ENCODE measurements at places on chromosomes 12 and 14. TPM values are rescaled to one million over a fixed set of nuclear protein-coding genes. Genes with fewer than 3 reads are reported as not detected.

The RNASE7 gene
- not detected for total RNA-seq

The FAM161B gene
- 0.32 TPM for total RNA-seq

The CKAP4 gene
- total RNA-seq = 80.7 TPM

The TAS2R46 gene
- 0.48 TPM for total RNA-seq

The NT5DC3 gene
- 14.8 TPM for total RNA-seq

The SERPINA12 gene
- total RNA-seq = not detected

The PLEKHH1 gene
- 33.3 TPM for total RNA-seq

The TSHR gene
- not detected for total RNA-seq

The SMCO2 gene
- total RNA-seq = 0.80 TPM

The NPAS3 gene
- 0.60 TPM for total RNA-seq

The KRT85 gene
- total RNA-seq = not detected

The DIO2 gene
- total RNA-seq = 0.23 TPM

DNA sequence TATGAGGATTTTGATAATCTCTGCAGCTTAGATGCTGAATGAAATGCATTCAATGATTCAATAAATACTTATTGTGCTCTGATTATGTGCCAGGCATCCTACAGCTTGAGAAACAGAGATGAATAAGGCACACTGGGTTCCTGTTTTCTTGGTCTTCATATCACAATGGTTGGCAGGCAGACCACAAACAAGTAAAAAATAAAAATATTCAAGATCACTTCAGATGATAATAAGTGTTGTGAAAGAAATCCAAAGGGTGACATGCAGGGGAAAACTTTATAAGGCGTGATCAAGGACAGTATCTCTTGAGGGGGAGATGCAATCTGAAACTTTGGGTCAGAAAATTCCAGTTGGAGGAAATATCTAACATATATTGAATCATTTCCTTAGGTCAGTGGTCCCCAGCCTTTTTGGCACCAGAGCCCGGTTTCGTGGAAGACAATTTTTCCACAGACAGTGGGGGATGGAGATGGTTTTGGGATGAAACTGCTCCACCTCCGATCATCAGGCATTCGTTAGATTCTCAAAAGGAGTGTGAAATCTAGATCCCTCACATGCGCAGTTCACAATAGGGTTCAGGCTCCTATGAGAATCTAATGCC is 73.7 kb upstream of the RAP1B start:
- H3K27ac ChIP-seq = no peak overlapping the region
- no peaks in the 10 kb centered on the region for H3K27me3 ChIP-seq
- no peak for DNase-seq
- no peaks in the 10 kb centered on the region for H3K4me1 ChIP-seq
- no peak overlapping the region for H3K4me3 ChIP-seq

DNA sequence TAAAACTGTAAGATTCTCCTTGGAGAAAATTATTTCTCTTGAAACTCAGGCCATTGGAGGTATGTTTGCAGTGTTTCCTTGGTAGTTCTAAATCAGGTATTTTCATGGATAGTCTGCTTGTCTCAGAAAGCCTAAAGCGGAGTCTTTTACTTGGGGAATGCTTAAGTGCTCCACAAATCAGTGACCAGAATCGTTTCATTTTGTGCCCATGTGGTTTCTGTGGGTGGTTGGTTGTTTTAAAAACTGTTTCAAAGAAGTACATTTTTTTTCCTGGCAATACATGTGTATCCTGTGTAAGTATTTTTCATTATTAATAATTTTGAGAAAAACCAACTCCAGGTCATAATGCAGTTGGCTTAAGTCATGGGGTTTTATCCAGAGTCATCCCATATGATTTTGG is 33.6 kb downstream of the CCDC91 start:
- no peaks in the 10 kb centered on the region for H3K36me3 ChIP-seq
- no peak overlapping the region for H3K4me3 ChIP-seq
- DNase-seq = no peak
- H3K27me3 ChIP-seq = no peaks in the 10 kb centered on the region

DNA sequence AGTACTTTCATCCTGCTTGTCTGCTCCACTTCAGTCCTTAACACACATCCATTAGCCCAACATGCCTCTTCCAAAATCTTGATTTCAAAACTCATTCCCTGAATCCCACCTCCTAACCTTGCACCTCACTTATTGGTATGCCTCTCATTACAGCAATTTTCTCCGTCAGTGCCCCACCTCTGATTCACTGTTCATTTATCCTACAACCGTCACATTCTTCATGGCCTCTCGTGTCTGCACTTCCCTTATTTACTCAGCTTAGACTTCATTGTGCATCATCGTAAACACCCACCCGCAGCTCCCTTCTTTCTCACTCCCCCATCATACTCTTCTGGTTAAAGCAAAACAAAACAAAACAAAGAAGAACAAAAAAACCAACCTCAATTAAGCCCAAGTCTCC is 160.6 kb upstream of the HMGA2 start:
- H3K27me3 ChIP-seq = no peaks in the 10 kb centered on the region
- H3K36me3 ChIP-seq = no peaks in the 10 kb centered on the region
- H3K4me3 ChIP-seq = no peak overlapping the region
- no peaks in the 10 kb centered on the region for H3K4me1 ChIP-seq
- H3K27ac ChIP-seq = no peak overlapping the region

DNA sequence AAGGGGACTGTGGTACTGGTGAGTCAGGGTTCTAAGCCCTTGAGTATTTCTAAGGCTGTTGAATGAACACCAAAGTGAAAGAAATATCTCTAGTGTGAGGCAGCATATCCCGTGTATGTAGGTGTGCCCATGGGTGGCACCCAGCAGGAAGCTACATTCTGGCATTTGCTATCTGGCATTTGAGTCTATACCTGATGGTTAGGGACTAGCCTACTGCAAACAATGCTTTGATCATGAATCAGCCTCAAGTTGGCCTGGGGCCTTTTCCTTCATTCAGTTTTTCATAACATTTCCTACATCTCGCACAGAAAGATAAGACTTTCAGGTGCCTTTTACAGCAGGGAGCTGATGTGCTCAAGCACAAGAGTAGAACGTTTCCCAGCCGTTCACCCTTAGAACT is 85.7 kb upstream of the E2F7 start:
- no peak for DNase-seq
- H3K36me3 ChIP-seq = no peaks in the 10 kb centered on the region
- H3K4me3 ChIP-seq = no peak overlapping the region
- no peak overlapping the region for H3K27ac ChIP-seq
- H3K4me1 ChIP-seq = no peaks in the 10 kb centered on the region
- peaks cover 2% of the 10 kb centered on the region for H3K27me3 ChIP-seq

DNA sequence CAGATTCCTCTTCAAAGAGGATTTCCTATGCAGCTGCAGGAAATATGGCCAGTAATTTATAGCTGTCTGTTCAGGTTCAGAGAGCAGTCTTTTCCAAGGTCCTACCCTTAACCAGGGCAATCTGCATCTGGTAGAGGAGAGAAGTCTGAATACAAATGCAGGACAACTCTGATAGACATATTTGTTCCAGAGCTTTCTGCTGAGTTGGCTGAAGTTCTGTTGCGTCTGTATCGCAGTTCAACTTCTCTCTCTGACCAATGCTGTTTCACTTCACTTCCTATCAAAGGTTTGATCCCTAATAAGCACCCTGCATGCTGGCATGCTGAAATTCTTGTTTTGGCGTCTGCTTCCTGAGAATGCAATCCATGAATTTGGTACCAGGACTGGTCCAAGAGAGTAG is 14.0 kb upstream of the CCDC91 start:
- H3K36me3 ChIP-seq = no peaks in the 10 kb centered on the region
- DNase-seq = no peak
- no peaks in the 10 kb centered on the region for H3K4me1 ChIP-seq
- H3K4me3 ChIP-seq = no peak overlapping the region
- no peaks in the 10 kb centered on the region for H3K27me3 ChIP-seq

DNA sequence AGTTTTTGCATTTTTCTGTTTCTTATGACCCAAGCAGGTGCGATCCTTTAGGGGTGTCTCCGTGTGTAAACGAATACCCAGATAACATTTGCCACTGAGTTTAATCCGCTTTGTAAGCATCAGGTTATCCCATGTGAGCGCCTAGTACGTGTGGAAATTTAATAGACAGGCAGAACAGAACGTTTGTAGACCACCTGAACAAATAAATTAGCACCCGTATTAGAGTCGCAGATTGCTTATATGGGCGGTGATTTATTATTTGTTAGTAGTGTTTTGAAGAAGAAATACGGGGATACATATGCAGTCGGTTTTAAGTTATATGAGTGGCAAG is 325 bp downstream of the C12orf60 start:
- peak overlapping the region; percentile 98 for H3K4me3 ChIP-seq
- peak overlapping the region; percentile 35 for H3K27ac ChIP-seq
- H3K27me3 ChIP-seq = no peaks in the 10 kb centered on the region
- H3K4me1 ChIP-seq = no peaks in the 10 kb centered on the region

- H3K27ac ChIP-seq = no peak overlapping the region
- DNase-seq = no peak
- H3K4me3 ChIP-seq = no peak overlapping the region
- H3K36me3 ChIP-seq = no peaks in the 10 kb centered on the region
- H3K4me1 ChIP-seq = no peaks in the 10 kb centered on the region
- H3K27me3 ChIP-seq = no peaks in the 10 kb centered on the region
Observed at GRCh38 chr12:13603953-13604352, 377.4 kb downstream of the GRIN2B start.

GRCh38 chr12:92175961-92176360 is 30.3 kb upstream of the BTG1 start:
- H3K36me3 ChIP-seq = no peaks in the 10 kb centered on the region
- H3K27ac ChIP-seq = no peak overlapping the region
- no peak for DNase-seq

GRCh38 chr12:109482894-109483293 is 5.5 kb downstream of the UBE3B start:
- H3K4me1 ChIP-seq = no peaks in the 10 kb centered on the region
- DNase-seq = no peak
- H3K36me3 ChIP-seq = peaks cover 18% of the 10 kb centered on the region
- no peaks in the 10 kb centered on the region for H3K27me3 ChIP-seq
- no peak overlapping the region for H3K27ac ChIP-seq
- no peak overlapping the region for H3K4me3 ChIP-seq

DNA sequence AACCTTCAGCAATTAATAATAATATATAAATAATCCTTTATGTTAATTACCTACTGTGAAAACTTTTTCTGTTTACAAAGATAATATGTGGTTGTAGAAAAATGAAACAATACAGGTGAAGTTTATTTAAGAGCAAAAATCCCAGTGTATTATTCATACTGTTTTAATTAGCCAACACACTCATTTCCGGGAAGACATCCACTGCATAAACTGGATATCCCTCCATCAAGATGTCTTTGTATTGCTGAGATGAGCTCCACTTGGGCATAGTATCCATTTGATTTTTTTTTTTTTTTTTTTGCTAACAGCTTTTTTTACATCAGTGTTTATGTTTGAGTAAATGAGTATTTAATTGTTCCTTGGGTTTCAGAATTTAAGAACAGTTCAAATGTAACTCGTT is 13.7 kb upstream of the DERA start:
- peaks cover 63% of the 10 kb centered on the region for H3K36me3 ChIP-seq
- H3K27ac ChIP-seq = no peak overlapping the region
- H3K4me3 ChIP-seq = no peak overlapping the region
- H3K27me3 ChIP-seq = no peaks in the 10 kb centered on the region
- no peaks in the 10 kb centered on the region for H3K4me1 ChIP-seq

DNA sequence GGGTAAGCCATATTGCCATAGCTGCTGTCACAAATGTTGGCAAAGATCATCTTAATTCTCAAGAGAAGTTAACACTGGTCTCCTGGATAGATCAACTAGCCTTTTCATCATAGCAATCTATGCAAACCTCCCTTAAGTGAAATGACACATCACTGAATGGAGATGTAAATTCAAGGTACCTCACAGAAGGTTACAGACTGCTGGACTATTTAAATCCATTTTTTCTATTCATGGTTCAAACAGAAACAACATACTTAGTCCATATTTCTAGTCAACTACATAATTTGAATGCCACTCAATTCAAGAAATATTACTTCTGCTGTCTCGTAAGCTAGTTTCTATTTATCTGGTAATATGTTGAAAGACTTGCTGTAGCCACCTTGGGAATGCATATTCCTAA is 748.3 kb downstream of the C12orf50 start:
- H3K4me1 ChIP-seq = no peaks in the 10 kb centered on the region
- no peak overlapping the region for H3K4me3 ChIP-seq
- DNase-seq = no peak
- no peaks in the 10 kb centered on the region for H3K27me3 ChIP-seq

DNA sequence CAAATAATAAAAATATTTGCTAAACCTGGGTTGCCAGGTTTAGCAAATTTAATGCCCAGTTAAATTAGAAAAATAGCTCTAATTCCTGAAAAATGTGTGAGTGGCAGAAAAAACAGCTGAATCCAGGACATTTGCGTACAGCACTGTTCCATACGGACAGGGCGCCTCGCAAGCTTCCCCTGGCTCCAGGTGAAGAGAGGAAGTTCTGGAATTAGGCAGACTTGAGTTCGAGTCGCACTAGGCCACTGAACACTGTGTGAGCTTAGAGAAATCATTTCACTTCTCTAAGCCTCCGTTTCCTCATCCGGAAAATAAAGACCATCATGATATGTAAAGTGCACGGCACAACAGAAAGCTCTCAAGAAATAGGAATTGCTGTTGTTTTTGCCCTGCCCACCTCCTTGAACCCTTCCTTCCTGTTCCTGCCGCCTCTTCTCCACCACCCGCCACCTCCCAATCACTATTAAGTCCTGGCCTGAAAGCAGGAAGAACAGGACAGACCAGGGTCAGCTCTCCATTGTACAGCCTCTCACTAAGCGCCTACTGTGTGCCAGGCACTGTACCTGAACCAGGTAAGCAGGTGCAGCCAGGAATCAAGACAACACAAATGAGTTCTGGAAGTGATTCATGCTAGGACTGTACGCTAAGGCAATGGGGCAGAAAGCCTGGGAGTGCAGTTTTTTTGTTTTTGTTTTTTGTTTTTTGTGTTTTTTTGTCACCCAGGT is 763 bp upstream of the PHETA1 start:
- peaks cover 13% of the 10 kb centered on the region for H3K27me3 ChIP-seq
- no peak for DNase-seq
- H3K4me1 ChIP-seq = peaks cover 2% of the 10 kb centered on the region
- peak overlapping the region; percentile 80 for H3K4me3 ChIP-seq

GRCh38 chr12:26401874-26402273 is 206.5 kb downstream of the SSPN start:
- H3K36me3 ChIP-seq = no peaks in the 10 kb centered on the region
- H3K4me1 ChIP-seq = no peaks in the 10 kb centered on the region
- no peaks in the 10 kb centered on the region for H3K27me3 ChIP-seq
- no peak overlapping the region for H3K4me3 ChIP-seq

- H3K36me3 ChIP-seq = no peaks in the 10 kb centered on the region
- H3K27ac ChIP-seq = no peak overlapping the region
- DNase-seq = no peak
- no peaks in the 10 kb centered on the region for H3K27me3 ChIP-seq
- H3K4me3 ChIP-seq = no peak overlapping the region
- H3K4me1 ChIP-seq = no peaks in the 10 kb centered on the region
Observed at GRCh38 chr14:80653956-80654355, 287.6 kb downstream of the CEP128 start.

DNA sequence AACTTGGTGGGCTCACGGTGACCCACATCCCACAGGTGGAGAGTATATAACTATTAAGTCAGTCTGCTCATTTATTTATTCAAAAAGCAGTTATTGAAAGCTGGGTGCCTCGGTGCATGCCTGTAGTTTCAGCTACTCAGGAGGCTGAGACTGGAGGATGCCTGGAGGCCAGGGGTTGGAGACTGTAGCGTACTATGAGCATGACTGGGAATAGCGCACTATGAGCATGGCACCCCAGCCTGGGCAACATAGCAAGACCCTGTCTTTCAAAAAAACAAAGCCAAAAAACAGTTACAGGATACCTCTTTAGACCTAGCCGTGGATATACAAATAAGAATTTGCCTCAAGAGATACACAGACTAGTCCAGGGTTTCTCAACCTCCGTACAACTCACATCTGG is 139.8 kb downstream of the ZFP36L1 start:
- no peak overlapping the region for H3K27ac ChIP-seq
- no peaks in the 10 kb centered on the region for H3K36me3 ChIP-seq
- no peaks in the 10 kb centered on the region for H3K27me3 ChIP-seq
- H3K4me1 ChIP-seq = no peaks in the 10 kb centered on the region
- no peak overlapping the region for H3K4me3 ChIP-seq
